ENCODE measurements at places on chromosomes 1 and 21.

GRCh38 chr1:36450270-36450918 lies at the start of gene OSCP1:
Gene OSCP1 (minus strand): TSS chr1:36450451. CDS start chr1:36450369, 82 bp downstream.
- peak; percentile 92 for DNase-seq

DNA sequence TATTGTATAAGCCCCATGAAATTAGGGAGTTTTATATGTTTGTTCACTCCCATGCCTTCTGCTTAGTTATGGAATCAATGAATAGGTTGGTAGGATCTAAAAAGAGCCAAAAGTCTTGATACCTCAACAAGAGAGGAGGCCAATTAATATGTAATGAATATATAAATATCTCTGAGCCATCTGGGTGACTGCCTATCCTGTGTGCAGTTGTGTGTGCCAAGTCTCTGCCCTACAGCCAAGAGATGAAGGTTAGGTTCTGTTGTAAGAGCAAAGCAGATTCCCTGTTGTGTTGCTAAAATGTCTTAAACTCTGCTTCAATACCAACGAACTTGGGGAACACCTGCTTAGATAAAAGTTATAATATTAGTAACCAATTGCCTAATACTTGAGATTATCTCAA lies 61.8 kb upstream of the GORAB start:
- no peak for DNase-seq

- DNase-seq, result no peak
Measured at GRCh38 chr1:89460325-89460724, 64.3 kb upstream of the LRRC8B start.

GRCh38 chr1:147808025-147808424 lies 47.6 kb upstream of the GJA5 start:
- peak; percentile 13 for DNase-seq

DNA sequence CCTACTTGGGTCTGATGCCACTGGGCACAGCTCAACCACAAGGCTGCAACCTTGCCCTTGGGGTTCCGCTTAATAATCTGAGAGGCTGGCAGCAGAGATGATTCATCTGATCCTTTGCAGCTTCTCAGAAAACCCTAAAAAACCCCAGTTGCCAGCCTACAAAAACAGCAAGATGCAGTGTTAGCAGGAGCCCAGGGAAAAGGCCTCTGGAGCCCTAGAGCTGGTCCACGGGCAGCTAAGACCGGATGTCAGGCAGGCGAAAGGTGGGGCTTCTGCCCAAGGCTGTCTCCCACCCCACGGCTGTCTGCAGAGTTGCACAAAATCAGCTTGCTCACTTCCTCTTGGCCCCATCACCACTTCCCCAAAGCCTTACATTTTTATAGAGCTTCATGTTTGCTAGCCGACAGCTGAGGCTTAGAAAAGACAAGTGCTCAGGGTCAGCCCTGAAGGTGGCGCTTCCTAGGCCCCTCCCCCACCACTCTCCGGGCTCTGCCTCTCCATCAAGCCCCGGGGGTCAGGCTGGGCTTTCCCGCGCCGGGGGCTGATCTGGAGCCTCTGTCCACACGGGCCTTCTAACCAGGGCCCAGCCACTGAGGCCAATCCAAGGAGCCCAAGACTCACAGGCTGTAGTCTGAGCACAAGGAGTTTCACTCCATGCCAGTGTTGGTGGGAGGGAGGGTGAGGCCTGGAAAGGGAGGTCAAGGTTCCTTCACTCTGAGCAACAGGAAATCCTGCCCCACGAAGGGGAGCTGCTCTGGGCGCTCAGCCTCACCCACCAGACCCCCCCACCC lies 4.2 kb upstream of the ADORA3 start:
- peak; percentile 6 for DNase-seq

DNA sequence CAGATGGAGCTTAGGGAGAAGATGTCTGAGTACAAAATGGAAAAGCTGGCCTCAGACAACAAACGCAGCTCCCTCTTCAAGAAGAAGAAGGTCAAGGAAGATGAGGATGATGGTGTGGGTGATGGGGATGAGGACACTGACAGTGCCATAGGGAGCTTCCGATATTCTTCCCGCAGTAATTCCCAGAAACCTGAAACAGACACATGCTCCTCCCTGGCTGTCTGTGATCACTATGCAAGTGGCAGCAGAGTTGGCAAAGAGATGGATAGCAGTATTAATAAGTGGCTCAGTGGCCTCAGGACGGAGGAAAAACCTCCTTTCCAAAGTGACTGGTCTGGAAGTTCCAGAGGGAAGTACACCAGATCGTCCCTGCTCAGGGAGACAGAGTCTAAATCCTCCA lies 33.8 kb downstream of the STYXL2 start:
- no peak for DNase-seq

DNA sequence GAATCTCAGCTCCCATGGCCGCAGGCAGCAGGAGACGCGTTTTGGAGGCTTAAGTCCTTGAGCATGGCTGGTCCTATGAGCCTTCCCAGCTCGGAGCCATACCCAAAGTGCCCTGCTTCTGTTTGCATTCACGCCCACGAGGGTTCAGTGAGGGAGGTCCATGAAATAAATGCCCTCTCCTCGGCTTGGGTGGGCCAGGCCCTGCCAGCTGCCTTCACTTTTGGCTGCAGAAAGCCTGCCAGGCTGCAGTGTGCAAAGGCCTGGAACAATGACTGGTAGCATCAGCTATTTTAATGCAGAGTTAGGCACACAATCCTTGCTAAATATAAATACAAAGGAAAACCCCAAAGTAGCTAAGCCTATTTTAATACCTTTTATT lies 49.4 kb downstream of the H3-3A start:
- no peak for DNase-seq

Measured in SW480 (cell line).